DMS53 (cell line): ENCODE measurements at places on chromosomes 4 and X.
A peak's percentile ranks its signal among the peaks of the same experiment; 100 is the strongest.

DNA sequence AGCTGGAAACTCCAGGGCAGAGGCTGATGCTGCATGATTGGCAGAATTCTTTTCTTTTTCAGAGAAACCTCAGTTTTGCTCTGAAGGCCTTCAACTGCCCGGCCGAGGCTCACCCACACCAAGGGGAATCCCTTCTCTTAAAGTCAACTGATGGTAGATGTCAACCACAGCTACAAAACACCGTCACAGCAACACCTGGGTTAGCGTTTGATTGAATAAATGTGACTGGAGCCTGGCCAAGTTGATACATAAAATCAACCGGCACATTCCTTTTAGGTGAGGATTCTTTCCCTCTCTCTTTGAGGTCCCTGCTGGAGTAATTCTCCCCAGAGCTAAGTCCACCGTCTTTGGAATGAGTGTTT, 15.2 kb upstream of the KIAA0232 start:
- DNase-seq, result no peak

GRCh38 chr4:121898150-121898549, 27.9 kb upstream of the BBS7 start:
- DNase-seq, result peak; percentile 18

DNA sequence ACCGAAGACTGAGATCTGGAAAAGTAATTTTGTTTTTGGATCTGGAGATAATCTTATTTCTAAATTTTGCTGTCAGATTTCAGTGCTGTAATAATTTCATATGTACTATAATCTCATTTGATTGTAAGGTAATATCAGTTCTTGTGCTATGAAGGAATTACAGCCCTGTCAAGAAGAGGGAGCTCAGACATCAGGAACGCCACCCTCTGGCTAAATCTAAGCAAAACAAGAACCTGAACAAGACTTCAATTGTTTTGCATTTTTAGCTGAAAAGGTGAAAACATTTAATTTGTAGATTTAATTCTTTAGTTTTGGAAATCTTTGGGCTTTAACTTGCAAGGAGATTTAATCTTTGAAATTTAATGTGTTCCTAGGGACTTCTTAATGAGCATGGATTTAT, 525.4 kb upstream of the HS3ST1 start:
- DNase-seq, result peak; percentile 70

- DNase-seq, result peak; percentile 90
These were observed 69.1 kb downstream of the PCDH7 start for GRCh38 chr4:30789219-30789671.

DNA sequence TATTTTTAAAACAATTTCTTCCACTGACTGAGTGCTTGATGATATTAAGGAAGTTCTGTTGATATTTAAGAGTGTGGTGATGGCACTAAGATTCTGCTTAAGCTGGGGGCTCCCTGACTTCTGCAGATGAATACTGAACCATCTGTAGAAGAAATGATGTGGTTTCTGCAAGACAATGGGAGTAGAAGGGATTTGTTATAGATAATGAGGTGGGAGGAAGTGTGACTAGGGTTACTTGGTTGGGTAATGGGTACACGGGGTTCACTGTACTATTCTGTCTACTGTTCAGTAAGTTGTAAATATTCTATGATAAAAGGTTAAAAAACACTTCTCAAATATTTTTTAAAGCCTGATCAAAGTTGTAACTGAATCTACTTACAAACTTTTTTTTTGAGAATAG, 60.9 kb upstream of the TXK start:
- no peak for DNase-seq

- no peak for DNase-seq
These were observed 511.4 kb upstream of the DIPK2B start for GRCh38 chrX:45712067-45712466.

GRCh38 chr4:88097781-88098180, 60.7 kb downstream of the ABCG2 start:
- DNase-seq, result no peak

GRCh38 chrX:12497832-12498591, 293.2 kb upstream of the PRPS2 start:
- peak; percentile 24 for DNase-seq

DNA sequence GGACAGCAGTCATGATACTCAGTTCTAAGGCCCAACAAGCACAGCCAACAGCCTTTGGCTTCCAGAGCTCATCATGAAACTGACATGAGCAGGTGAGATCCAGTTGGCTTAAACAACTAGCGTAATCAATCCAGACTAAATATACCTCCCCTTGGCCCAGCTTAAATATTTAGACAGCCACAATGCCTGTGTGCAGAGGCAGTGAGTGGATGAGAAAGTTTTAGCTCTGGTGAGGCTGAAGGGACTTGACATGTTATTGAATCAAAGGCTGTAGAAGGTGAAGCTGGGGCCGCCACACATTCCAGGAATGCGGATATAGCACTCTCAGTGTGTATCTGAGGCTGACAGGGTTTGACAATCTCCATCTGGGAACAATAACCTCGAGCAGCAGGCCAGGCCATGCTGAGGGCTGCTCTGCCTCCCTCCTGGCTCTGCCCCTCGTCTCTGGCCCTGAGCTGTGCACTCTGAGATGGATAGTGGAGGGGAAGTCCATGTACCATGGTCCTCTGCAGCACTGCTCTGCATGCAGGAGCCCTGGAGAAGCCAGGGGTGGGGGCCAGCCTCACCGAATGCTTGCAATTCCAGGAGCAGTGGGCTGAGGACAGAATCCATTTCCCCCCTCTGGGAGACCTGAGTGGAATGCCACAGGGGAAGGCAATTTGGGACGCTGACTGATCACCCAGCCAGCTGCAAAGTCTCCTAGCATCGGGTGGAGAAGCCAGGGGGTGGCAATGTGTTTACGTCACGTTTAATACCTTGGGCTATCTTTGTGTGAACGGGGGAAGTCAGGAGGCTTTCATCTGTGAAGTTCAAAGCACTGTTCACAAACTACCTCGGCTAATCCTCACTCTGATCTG, 37.3 kb upstream of the RASL11B start:
- DNase-seq, result peak; percentile 6

- DNase-seq, result no peak
These were observed 77.5 kb downstream of the DHRSX start for GRCh38 chrX:2423282-2423681.

- DNase-seq, result no peak
These were observed 10.6 kb upstream of the RBPJ start for GRCh38 chr4:26310264-26310663.

DNA sequence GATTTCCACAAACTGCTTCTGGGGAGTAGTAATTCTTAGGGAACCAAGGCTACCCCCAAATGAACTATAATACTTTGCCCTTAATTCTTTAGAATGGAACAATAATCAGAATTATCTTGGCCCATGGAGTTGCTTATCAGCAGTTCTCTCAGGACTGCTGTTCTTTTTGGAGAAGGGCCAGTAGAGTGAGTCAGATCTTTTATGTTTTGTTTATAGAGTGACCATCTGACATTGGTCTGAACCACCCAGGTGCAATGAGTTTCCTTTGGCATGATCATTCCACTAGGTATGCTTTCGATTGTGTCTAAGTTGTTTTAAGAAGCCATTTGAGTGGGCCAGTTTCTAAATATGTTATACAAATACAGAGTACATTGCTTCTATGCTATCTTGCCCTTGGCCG, 31.8 kb downstream of the PRRG1 start:
- peak; percentile 83 for DNase-seq

- DNase-seq, result no peak
These were observed 73.0 kb upstream of the PJA1 start for GRCh38 chrX:69238114-69238886.

GRCh38 chrX:5380426-5380825, 848.2 kb downstream of the NLGN4X start:
- DNase-seq, result no peak
